ENCODE measurements at places on chromosomes 1 and 21. TPM values are rescaled to one million over a fixed set of nuclear protein-coding genes. Genes with fewer than 3 reads are reported as not detected.

Gene MYBPH
- total RNA-seq, result 1.4 TPM

Gene C1orf53
- 2.6 TPM for total RNA-seq

Gene GJA8
- 0.12 TPM for total RNA-seq

Gene RGS1
- 62.4 TPM for total RNA-seq

Gene GSTM3
- total RNA-seq, result 247 TPM

Gene HES5
- total RNA-seq, result not detected

Gene CFAP141
- total RNA-seq, result not detected

Gene TRIM45
- total RNA-seq, result 3.3 TPM

Gene DENND2C
- total RNA-seq, result 0.29 TPM

Gene CHRNB2
- not detected for total RNA-seq

Gene AQP10
- not detected for total RNA-seq

Gene PM20D1
- not detected for total RNA-seq

Gene KRTAP7-1
- total RNA-seq, result not detected

Gene SELP
- total RNA-seq, result not detected

Gene LRRC39
- 1.1 TPM for total RNA-seq

Gene OLIG2
- total RNA-seq, result 0.72 TPM

Gene OR2L2
- total RNA-seq, result not detected

Gene SLC45A1
- total RNA-seq, result 0.20 TPM

Gene STIL
- 38.8 TPM for total RNA-seq

Gene LCE3D
- total RNA-seq, result not detected

All from RPMI7951 (cell line).